ENCODE measurements at places on chromosomes 1 and 21. TPM values are rescaled to one million over a fixed set of nuclear protein-coding genes. Genes with fewer than 3 reads are reported as not detected.

The KCNJ9 gene
- total RNA-seq: not detected

The LENEP gene
- total RNA-seq: 0.62 TPM

The TSACC gene
- not detected for total RNA-seq

The PLA2G2D gene
- total RNA-seq: not detected

The LCE1C gene
- not detected for total RNA-seq
